A549 treated with AZD2906 at 1 μM for 4 hours (cell line): ENCODE measurements at places on chromosomes 1 and 21. TPM values are rescaled to one million over a fixed set of nuclear protein-coding genes. Genes with fewer than 3 reads are reported as not detected.

DAB1 gene
- not detected in 5 replicates for total RNA-seq

MROH7 gene
- total RNA-seq = 0.02 TPM in 1 of 5 replicates, not detected in the others

CD5L gene
- not detected in 5 replicates for total RNA-seq

CELF3 gene
- total RNA-seq = not detected in 5 replicates

FAM78B gene
- total RNA-seq = 0.31 to 0.47 TPM (median 0.41 TPM) in 5 replicates

BSND gene
- not detected in 5 replicates for total RNA-seq

OR2L5 gene
- total RNA-seq = not detected in 5 replicates

GBP6 gene
- total RNA-seq = not detected in 5 replicates

HES5 gene
- total RNA-seq = not detected in 5 replicates

FCGR1A gene
- not detected in 5 replicates for total RNA-seq

TCHH gene
- 0.23 to 0.28 TPM (median 0.25 TPM) in 5 replicates for total RNA-seq

FCGR3A gene
- not detected in 5 replicates for total RNA-seq

UMODL1 gene
- not detected in 5 replicates for total RNA-seq

PRAMEF17 gene
- not detected in 5 replicates for total RNA-seq

PKLR gene
- total RNA-seq = 0.02 TPM in 3 of 5 replicates, not detected in the others

HSD3B1 gene
- 0.03 TPM in 1 of 5 replicates, not detected in the others for total RNA-seq

BLACAT1 gene
- 0.03 TPM in 1 of 5 replicates, not detected in the others for total RNA-seq

PDZK1 gene
- total RNA-seq = 0.56 to 1.2 TPM (median 0.83 TPM) in 5 replicates

FAAH gene
- 0.46 to 1.1 TPM (median 0.62 TPM) in 5 replicates for total RNA-seq

OR2T29 gene
- not detected in 5 replicates for total RNA-seq

PADI4 gene
- not detected in 5 replicates for total RNA-seq

PPIE gene
- total RNA-seq = 38.0 to 40.4 TPM (median 39.6 TPM) in 5 replicates

NUP210L gene
- not detected in 5 replicates for total RNA-seq

MYOG gene
- not detected in 5 replicates for total RNA-seq

OR2T33 gene
- total RNA-seq = not detected in 5 replicates

CR1L gene
- total RNA-seq = 0.15 TPM in 1 of 5 replicates, not detected in the others

FCRLA gene
- 0.03 to 0.06 TPM in 2 of 5 replicates, not detected in the others for total RNA-seq

L1TD1 gene
- total RNA-seq = not detected in 5 replicates

B3GALT5 gene
- 0.08 to 0.18 TPM (median 0.10 TPM) in 5 replicates for total RNA-seq

OR10Z1 gene
- total RNA-seq = not detected in 5 replicates

MNDA gene
- not detected in 5 replicates for total RNA-seq

DDR2 gene
- total RNA-seq = 0.32 to 0.69 TPM (median 0.44 TPM) in 5 replicates

PIGV gene
- 5.9 to 7.2 TPM (median 6.6 TPM) in 5 replicates for total RNA-seq

PKP1 gene
- total RNA-seq = 0.02 to 0.07 TPM (median 0.05 TPM) in 5 replicates

SEMA6C gene
- 1.2 to 2.4 TPM (median 1.8 TPM) in 5 replicates for total RNA-seq

MYBPHL gene
- not detected in 5 replicates for total RNA-seq

C4BPB gene
- 1.1 to 2.1 TPM (median 1.5 TPM) in 5 replicates for total RNA-seq

SCP2 gene
- 44.5 to 64.8 TPM (median 44.9 TPM) in 5 replicates for total RNA-seq

GUCA2A gene
- total RNA-seq = 0.13 TPM in 1 of 5 replicates, not detected in the others

SYDE2 gene
- total RNA-seq = 0.70 to 1.1 TPM (median 0.95 TPM) in 5 replicates

HAX1 gene
- 90.6 to 108 TPM (median 94.6 TPM) in 5 replicates for total RNA-seq

LORICRIN gene
- 0.06 TPM in 1 of 5 replicates, not detected in the others for total RNA-seq
